Stimulated activated CD8-positive, alpha-beta memory T cell treated with anti-CD3 and anti-CD28 coated beads, Interleukin-7, amount 100 ng/mL, for 1 hour (primary cell): ENCODE measurements at places on chromosomes 2 and 18.

DNA sequence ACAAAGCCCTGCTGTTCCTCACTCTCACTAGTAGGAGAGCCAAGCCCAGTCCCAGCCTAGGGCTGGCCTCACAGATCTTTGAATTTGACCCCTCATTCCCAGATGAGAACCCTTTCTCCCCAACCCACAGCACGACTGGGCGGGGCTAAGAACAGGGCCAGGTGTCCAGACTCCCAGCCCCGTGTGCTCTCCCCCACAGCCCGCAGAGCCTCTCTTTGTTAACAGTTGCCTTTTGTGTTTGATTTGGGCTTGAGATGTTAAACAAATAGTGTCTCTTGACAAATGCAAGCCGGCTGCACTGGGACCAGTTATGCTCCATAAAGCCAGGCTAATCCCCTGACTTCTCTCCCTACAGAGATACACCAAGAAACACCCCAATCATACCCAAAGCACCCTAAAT, 4.7 kb upstream of the KCNK3 start:
- no peak for DNase-seq

GRCh38 chr18:34131006-34131405, 93.7 kb downstream of the NOL4 start:
- DNase-seq = no peak

DNA sequence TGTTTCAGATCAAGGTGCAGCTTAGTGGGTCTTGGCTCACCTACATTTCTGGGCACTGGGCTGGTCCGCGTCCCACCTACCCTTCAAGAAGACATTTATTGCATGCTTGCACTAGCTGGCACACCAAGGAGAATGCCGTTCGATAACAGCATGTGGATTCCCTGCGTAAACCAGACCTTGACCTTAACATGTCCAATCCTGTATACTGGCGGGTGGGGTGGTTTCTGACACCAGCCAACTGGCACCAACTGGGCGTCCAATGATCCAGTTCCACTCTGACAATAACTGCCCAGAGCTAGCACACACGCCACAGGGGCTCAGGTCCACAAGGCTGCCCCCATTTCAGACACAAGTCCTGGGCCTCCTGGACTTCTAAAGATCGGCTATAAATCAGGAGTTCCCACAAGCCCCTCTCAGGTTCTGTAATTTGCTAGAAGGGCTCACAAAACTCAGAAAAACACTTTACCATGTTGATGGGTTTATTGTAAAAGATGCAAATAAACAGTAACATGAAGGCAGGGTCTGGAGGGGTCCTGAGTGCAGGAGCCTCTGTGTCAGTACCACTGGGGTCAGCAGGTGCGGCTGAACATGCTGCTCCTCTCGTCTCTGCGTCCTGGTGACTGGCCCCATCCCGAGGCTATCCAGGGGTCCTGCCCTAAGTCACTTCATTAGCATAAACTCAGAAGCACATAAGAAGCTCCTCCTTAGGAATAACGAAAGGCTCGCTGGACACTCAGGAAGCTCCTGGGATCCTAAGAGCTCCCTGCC, 161.8 kb downstream of the HDAC4 start:
- no peak for DNase-seq

- DNase-seq = no peak
Measured at GRCh38 chr2:177031438-177032180, 181.0 kb upstream of the HNRNPA3 start.

- no peak for DNase-seq
Measured at GRCh38 chr2:237692601-237693290, 65.4 kb downstream of the LRRFIP1 start.

GRCh38 chr2:215425021-215425782, 10.7 kb downstream of the FN1 start:
- DNase-seq = no peak

- no peak for DNase-seq
Measured at GRCh38 chr2:74079522-74080341, 68.0 kb downstream of the BOLA3 start.

DNA sequence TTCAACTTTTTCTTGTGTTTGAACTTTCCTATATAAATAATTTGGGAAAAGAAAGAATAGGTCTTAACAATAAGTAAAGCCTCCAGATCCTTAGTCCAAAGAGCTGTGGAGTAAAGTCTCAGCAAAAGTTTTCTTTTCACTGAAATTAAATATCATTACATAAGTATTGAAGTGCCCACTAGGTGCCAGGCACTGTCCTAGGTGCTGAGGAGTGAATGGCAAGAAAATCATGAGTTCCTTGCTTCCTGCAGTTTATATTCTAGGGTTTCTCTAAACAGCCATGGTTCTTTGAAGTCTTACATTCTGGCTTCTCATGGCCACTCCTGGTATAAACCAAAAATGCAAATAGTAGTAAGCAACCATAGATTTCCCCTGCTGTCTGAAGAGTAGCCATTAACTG, 59.7 kb downstream of the SPP2 start:
- DNase-seq = no peak

GRCh38 chr18:10660179-10660884, 134.5 kb downstream of the NAPG start:
- DNase-seq = no peak

DNA sequence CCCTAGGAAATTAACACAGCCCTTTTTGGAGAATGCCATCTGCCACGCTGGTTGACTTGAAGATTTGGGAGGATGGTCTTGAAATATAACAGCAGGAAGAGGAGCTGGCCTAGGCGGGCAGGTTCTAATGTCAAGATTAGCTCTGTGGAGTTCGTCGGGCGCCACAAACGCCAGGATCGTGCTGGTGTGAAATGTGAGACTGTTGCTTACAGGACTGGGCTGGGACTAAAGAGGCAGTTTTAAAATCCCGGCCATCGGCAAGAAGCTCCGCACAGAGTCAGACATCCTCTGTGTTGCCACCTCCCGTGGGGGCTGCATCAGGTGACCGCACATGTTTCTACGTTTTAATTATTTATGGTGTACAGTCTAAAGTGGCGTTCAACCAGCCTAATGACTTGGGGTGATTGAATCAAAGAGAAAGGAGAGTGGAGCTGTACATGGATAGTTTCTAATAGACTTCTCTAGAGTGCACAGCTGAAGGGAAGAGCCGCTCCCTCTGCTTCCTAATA, 99.4 kb upstream of the BCL11A start:
- no peak for DNase-seq

- no peak for DNase-seq
Measured at GRCh38 chr18:57846258-57846657, 43.1 kb upstream of the ATP8B1 start.

DNA sequence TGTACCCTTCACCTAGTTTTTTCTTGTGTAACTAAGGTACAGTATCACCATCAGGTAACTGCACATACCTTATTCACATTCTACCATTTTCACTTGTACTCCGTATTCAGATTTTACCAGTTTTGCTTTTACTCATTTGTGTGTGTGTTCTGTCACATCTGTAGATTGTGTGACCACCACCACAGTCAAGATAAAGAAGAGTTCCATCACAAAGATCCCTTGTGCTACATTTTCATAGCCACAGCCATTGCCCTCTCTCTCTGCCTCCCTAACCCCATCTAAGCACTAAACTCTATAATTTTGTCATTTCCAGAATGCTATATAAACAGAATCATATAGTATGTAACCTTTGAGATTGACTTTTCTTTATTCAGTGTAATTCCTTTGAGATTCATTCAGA, 23.5 kb downstream of the DIS3L2 start:
- DNase-seq = no peak

DNA sequence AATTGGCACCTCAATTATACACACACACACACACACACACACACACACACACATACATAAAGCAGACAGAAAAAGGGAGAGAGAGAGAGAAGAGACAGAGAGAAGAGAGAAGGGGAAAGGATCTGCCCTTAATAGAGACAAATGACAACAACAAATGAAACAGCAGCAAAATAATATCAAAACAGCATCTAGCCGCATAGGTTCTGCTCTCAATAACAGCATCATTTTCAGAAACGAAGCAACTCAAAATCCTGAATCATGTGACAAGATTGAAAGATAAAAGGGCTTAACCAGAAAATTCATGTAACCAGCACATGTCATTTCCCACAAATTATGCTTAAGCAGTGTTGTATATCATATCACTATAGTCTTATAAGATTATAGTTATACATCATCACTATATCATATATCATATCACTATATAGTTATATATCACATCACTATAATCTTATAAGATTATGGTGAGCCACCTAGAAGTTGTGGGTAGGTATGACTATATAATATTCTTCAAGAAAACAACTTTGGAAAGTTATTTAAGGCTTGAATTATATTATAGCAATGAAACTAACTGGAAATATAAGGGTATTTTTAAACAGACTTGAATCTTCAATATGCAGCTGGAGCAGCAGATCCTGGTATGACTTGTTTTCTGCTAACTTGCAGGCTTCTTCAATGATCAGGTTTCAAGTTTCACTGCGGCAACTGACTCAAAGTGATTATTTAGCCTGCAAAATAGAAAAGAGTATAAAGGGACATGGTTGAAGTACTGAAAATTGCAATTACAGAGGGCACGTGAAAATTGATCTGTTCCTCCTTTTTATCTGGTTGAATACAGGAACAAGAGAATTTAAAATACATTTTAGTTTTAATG, 16.1 kb upstream of the VPS54 start:
- DNase-seq = no peak

DNA sequence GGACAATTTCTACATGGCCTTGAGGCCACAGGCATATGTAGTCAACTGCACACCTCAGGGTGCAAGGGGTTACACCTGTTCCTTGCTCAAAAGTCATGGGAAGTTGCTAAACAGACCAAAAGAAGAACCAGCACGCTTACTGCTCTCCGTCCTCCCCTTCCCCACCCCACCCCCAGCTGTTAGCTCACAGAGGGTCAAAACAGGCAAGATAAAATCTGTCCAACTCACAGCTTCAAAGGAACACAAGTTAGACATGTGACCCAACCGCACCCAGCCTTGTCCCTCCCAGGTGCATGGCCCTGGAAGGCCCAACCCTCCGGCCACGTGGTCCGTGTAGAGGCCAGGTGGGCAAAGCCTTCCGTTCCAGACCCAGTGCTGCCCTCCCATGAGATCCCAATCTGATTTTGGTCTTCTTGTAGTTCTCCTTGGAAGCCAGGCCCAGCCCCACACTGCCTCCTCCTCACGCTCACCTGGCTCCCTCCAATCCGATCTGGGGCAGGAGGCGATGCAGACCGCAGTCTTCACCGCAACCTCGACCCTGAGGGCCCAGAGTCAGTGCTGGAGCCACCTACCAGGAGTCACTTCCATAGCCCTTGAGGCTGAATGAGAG, 14.5 kb upstream of the ASPRV1 start:
- DNase-seq = no peak

DNA sequence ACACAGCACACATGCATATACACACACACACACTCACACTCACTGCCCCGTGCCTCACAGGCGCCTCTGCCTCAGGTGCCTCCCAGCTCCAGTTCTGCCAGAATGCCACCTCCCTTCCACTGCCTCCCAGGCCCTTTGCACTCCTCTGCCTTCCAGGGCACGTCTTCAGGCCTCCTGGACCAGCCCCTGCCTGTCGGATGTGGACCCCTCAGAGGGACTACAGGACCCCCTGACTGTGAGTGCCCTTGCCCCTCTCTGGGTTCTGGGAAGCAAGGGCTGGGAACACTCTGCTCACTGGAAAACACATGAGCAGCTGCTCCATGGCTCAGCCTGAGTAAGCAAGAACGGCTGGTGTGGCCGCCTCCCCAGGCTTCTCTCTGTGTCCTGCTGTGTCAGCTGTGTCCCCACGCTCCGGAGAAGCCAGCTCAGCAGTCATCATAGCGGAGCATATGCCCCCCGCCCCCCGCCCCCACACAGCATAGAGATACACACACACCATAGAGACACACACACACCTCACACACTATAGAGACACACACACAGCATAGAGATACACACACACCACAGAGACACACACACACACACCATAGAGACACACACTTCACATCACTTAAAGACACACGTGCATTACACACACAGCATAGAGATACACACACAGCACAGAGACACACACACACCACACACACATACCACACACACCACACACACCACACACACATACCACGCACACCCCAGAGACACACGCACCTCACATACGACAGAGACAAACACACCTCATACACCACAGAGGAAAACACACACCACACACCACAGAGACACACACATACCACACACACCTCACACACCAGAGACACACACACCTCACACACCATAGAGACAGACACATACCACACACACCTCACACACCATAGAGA, 271.3 kb downstream of the CYRIA start:
- no peak for DNase-seq
